Large intestine (tissue), 12 donors: ENCODE measurements at places on chromosomes 5 and 9. TPM values are rescaled to one million over a fixed set of nuclear protein-coding genes. Genes with fewer than 3 reads are reported as not detected.

DNA sequence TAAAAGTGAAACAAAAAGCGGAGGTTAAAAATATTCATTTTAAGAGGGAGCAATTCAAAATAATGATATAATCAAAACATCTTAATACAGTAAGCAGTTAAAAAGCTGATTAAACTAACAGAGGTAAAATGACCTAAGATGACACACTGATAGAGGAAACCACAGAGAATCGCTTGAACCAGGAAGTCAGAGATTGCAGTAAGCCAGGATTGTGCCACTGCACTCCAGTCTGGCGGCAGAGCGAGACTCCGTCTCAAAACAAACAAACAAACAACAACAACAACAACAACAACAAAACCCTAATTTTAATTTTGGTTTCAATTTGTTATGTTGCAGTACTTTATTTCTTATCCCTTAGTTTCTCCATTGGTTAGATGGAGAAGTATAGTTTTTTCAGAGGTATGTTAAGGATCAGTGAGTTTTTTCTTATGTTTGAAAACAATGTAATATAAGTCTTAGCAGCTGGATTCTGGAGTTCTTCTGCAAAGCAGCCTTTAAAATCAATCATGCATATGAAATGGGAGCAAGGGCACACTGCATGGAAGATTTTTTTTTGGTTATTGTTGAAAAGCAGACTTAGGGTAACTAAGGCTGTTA, 58.5 kb downstream of the MLANA start:
- no peaks in the 10 kb centered on the region for H3K36me3 ChIP-seq
- H3K4me3 ChIP-seq: no peak overlapping the region
- DNase-seq: no peak
- H3K4me1 ChIP-seq: no peaks in the 10 kb centered on the region
- H3K27me3 ChIP-seq: no peaks in the 10 kb centered on the region

DNA sequence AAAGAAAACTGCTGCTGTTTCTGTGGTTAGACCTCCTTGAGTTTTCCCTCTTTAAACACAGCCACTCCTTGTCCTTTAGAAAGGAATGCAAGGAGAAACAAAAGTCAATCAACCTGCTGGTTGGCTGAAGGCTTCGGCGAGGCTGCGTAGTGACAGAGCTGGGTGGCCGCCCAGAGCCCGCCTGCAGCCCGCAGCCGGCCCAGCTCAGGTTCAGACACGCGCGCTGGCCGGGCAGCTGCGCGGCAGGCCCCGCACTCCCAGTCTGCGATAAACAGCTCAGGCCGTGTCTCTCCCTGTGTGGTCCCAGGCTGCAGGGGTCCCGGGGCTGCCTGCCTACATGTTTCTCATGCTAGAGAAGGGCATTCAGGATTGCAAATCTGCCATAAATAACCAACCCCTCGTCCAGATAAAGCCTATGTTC, 115.4 kb downstream of the HSD17B3 start:
- no peak overlapping the region for H3K4me3 ChIP-seq
- DNase-seq: peak; percentile 45
- H3K27me3 ChIP-seq: no peaks in the 10 kb centered on the region

DNA sequence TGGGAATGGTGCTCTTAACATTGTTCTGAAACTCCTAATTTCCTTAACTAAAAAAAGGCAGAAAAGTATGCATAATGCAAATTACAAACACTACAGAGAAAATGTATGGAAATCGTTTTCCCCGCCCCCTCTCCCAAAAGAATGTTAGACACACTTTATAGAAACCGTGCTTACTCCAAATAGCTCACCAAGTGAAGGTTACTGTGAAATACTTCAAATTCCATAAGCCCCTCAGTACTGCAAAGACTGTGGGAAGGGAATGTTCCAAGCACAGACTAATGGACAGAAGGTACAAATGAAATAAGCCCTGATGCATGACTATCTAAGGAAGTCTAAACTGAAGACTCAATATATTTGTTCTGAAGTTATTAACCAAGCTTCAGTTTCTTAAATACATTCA, 12.5 kb downstream of the MAPKAP1 start:
- H3K27me3 ChIP-seq: no peaks in the 10 kb centered on the region
- no peak overlapping the region for H3K4me3 ChIP-seq
- H3K36me3 ChIP-seq: no peaks in the 10 kb centered on the region
- DNase-seq: no peak
- no peaks in the 10 kb centered on the region for H3K4me1 ChIP-seq
- no peak overlapping the region for H3K27ac ChIP-seq

DNA sequence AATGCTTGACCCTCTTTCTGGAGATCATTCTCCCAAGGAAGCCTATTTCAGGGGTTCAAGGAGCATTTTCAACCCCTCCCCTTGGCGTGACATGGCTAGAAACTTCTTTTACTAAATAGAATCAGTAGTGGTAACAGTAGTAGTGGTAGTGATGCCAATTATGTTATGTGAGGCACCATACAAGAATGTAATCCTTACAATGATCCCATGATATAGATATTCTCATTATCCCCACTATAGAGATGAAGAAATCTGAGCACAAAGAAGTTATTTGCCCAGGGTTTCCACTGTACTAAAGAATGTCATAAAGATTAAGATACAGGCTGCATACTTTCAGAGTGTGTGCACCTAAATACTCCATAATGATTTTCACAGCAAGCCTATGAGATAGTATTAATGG, 155.4 kb upstream of the CLINT1 start:
- no peak overlapping the region for H3K4me3 ChIP-seq
- H3K27ac ChIP-seq: no peak overlapping the region
- H3K4me1 ChIP-seq: no peaks in the 10 kb centered on the region
- no peak for DNase-seq
- no peaks in the 10 kb centered on the region for H3K27me3 ChIP-seq

DNA sequence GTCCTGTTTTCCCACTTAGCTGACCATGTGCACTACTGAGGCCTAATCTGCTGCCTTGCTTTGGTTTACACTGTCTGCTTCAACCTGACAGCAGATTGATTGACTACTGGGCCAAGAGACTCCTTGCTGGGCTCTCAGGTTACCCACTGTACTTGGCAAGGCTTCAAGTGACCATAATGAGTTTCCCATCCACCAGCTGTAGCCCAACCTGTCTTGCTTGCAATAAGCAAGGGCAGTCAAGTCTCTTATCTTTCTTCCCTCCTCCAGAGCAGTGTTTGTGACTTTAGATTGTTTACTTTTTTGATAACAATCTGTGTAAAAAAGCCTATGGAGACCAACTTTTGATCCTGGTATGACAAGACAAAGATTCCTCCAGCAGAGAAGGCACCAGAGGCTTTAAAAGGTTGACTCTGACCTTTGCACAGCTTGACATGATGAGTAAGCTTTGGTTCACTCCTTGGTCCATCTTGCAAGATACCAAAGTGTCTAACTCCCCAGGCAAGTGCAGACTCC, 912.3 kb upstream of the SEMA6A start:
- H3K27me3 ChIP-seq: no peaks in the 10 kb centered on the region
- peak; percentile 30 for DNase-seq
- H3K4me3 ChIP-seq: no peak overlapping the region
- H3K36me3 ChIP-seq: no peaks in the 10 kb centered on the region

Gene OR4F3
- 0.07 TPM for polyA plus RNA-seq

DNA sequence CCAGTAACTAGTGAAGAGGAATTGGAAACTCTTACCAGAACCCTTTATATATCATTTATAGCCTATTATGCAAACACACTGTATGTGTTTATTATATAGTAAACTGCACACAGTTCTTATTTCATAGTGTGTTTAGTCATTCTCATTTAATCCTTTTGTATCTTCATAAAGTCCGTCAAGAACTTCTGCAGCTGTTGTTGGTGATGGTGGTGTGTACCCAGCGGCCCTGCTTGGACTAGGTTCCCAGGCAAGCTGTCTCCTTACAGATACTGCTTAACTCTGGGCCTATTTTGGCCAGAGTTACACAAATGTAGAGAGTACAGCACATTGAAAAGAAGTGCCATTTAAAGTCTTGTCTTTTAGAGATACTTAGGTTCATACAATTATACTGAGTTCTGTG, 231.9 kb downstream of the NDUFS4 start:
- no peak overlapping the region for H3K27ac ChIP-seq
- DNase-seq: no peak

DNA sequence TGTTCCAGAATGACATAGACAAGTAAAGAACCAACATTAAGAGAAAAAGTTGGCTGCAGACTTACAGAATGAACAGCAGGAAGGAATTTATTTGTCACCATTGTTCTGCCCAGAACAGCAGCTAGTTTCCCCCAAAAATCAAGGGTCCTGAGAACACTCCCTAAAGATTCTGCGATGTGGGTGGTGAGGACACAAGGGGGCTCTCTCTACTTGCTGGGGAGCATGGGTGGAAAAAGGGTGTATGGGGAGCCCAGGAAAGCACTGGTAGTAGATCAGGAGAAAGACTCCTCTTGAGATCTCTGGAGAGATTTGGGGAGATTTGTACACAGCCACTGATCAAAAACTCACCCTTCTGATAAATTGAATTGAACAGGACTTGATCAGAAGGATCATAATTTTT, 316.5 kb downstream of the KCTD16 start:
- no peak for DNase-seq
- no peaks in the 10 kb centered on the region for H3K4me1 ChIP-seq
- H3K4me3 ChIP-seq: no peak overlapping the region

Gene CD14
- 13.2 TPM for polyA plus RNA-seq

DNA sequence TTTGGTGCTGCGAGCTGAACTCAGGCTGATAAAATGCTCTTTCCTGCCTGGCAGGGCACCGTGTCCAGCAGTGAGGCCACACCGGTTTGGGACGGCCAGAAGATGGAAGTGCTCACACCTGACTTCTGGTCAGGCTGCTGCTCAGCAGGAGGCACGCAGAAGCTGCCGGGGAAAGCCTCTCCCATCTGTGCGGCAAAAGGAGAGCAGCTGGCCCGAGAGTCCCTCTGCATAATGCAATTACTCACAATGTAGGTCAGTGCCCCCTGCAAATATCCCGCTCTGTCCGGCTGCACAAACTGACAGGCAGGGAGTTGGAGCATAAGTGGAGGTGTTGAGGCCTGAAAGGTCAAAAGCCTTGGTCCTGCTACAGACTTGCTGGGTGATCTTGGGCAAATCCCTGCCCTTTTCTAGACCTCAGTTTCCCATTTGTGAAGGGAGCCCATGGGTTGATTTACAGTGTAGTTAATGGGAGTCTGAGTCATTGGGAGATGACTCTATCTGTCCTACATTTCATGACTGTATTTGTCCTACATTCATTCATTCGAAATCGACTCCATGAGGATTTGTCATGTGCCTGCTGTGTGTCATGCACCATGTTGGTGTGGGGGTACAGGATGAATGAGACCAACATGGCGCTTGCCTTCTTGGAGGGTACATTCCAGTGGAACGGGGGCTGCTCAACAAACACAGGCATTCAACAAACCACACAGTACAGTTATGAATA, 61.8 kb upstream of the TBC1D2 start:
- H3K36me3 ChIP-seq: no peaks in the 10 kb centered on the region
- H3K27ac ChIP-seq: no peak overlapping the region
- H3K4me3 ChIP-seq: no peak overlapping the region
- H3K27me3 ChIP-seq: no peaks in the 10 kb centered on the region

Gene ORM1
- polyA plus RNA-seq: 0.09 TPM

Gene PRELID2
- 29.0 TPM for polyA plus RNA-seq

Gene LCN10
- polyA plus RNA-seq: 7.8 TPM

Gene PCDHGA6
- 1.9 TPM for polyA plus RNA-seq

Gene IFNA21
- polyA plus RNA-seq: 0.13 TPM

DNA sequence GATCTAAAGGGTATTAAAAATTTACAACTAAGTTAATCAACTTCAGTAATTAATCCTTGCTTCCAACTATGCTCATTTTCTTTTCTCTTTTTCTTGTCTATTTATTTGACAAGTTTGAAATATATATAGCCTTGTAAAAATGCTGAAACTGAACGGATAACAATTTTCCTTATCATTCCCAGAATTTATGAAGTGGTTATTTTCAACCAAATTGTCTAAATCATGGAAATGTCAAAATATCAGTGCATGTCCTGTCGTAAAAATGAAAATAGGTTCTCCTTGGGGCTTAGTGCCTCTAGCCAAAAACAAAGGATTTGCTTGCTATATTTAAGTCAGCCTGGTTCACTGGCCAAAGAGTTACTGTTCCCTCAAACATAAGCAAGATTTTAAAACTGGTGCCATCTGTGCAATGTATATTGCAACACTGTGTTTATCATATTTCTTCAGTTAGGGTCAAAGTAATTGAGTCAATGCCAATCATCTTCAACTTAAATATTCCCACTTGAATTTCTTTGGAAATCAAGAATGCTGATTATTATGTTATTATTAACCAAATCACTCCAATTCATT, 798.3 kb downstream of the MAT2B start:
- no peak for DNase-seq
- no peak overlapping the region for H3K4me3 ChIP-seq
- H3K27ac ChIP-seq: no peak overlapping the region
- H3K36me3 ChIP-seq: no peaks in the 10 kb centered on the region
- H3K27me3 ChIP-seq: no peaks in the 10 kb centered on the region
- H3K4me1 ChIP-seq: no peaks in the 10 kb centered on the region

Gene ABO
- 19.6 TPM for polyA plus RNA-seq

DNA sequence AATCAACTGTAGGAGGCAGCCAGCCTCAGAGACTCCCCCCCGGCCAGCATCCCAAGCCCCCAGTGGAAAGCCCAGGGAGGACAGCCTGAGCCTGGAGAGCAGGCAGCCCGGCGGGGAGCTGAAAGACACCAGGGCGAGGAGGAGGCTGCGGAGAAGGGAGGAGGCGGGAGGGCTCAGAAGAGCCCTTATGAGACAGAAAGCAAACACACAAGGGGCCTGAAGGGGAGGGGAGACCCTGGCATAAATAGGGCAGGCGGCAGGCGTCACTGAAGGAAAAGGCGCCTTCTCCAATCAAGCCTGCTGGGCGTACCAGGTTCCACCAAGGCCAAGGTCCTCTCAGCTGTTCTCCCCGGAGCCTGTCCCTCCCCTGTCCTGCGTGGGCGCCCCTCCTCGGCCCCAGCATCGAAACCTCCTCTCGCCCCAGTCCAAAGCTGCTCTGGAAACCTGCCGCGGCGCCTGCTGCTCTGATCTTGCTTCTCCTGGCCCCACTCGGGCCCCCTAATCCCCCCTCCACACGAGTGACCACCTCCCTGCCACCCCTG, 1.3 kb downstream of the SLC9A3 start:
- peaks cover 58% of the 10 kb centered on the region for H3K27me3 ChIP-seq
- DNase-seq: peak; percentile 80
- H3K36me3 ChIP-seq: no peaks in the 10 kb centered on the region
- H3K4me1 ChIP-seq: peaks cover 51% of the 10 kb centered on the region

- H3K4me3 ChIP-seq: no peak overlapping the region
- H3K27me3 ChIP-seq: peaks cover 3% of the 10 kb centered on the region
- DNase-seq: no peak
- H3K27ac ChIP-seq: no peak overlapping the region
- H3K36me3 ChIP-seq: no peaks in the 10 kb centered on the region
Measured at GRCh38 chr9:69571032-69571431, 101.1 kb downstream of the APBA1 start.

Gene TMEM215
- 0.06 TPM for polyA plus RNA-seq

Gene SLC6A7
- 5.7 TPM for polyA plus RNA-seq

GRCh38 chr5:72601861-72602260, 94.7 kb upstream of the ZNF366 start:
- H3K4me3 ChIP-seq: no peak overlapping the region
- H3K4me1 ChIP-seq: peaks cover 30% of the 10 kb centered on the region
- DNase-seq: no peak
